ENCODE measurements at places on chromosomes 16 and 17.

DNA sequence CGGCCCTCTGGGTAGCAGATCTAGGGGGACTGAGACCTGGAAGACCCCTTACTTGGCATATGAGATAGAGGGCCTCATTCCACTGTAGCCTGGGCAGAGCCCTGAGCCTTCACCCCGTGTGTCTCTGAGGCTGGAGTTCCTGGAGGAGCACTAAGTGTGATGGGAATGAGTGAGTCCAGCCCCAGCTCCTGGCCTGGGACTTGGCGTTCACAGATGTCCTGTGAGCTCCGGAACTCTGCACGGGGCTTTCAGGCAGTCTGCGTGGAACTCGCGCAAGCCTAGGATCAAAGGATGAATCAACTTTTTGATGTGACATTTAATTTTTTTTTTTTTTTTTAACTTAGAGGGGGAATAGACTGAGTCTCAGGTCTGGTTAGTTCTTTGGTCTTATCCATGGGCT, 1.8 kb downstream of the NKD1 start:
- H3K27me3 ChIP-seq: no peaks in the 10 kb centered on the region
- H3K4me3 ChIP-seq: peak overlapping the region; percentile 75
- H3K36me3 ChIP-seq: peaks cover 13% of the 10 kb centered on the region
- H3K4me1 ChIP-seq: peaks cover 23% of the 10 kb centered on the region

GRCh38 chr16:79283578-79283977, 317.0 kb downstream of the MAF start:
- H3K36me3 ChIP-seq: peaks cover 6% of the 10 kb centered on the region
- no peaks in the 10 kb centered on the region for H3K27me3 ChIP-seq
- no peak for DNase-seq
- H3K4me3 ChIP-seq: peak overlapping the region; percentile 17
- H3K4me1 ChIP-seq: peaks cover 63% of the 10 kb centered on the region

DNA sequence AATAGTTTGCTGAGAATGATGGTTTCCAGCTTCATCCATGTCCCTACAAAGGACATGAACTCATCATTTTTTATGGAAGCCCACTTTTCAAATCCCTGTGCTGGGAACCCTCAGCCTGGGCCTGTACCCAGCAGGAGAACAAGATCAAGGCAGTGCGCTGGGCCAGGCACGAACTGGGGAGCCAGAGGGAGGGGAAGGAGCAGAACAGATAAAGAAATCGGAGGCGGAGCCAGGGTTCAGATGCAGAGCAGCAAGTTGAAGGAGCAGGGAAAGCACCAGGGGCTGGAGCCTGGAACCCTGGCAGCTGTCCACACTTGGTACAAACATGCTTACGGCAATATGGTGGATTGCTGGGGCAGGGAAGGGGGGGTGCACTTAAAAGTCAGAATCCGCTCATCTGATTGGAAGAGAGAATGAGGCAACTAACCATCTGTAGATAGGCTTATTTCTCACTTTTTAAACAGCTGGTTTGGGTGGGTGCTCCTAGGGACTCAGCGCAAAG, 107.5 kb downstream of the NOG start:
- no peak for DNase-seq
- no peaks in the 10 kb centered on the region for H3K36me3 ChIP-seq
- H3K4me1 ChIP-seq: no peaks in the 10 kb centered on the region

DNA sequence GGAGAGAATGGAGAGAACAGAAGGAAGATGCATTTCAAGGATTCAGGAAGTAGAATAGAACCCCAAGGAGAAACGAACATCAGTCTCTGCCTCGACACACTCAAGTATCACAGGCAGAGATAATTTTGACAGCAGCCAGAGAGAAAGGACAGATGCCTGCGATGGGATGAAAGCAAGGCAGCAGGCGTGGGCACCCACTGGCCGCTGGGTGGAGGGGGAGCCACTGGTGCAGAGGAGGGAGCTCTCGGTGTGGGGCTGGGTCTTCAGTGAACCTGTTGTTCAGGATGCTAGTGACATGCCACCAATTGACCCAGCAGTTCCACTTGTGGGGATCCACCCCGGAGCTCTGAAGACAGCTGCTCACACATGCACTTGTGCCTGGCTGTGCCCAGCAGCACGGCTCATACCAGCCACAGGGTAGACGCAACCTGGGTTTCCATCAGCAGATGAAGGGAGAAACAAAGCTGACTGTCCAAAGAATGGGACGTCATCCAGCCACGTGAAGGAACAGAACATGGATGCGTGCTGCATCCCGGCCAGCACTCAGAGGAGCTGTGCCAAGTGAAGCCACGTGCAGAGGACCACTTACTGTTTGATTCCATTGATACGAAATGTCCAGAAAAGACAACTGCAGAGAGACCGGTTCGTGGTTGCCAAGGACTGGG, 127.0 kb downstream of the BANP start:
- H3K27me3 ChIP-seq: no peaks in the 10 kb centered on the region
- peaks cover 20% of the 10 kb centered on the region for H3K36me3 ChIP-seq
- peaks cover 6% of the 10 kb centered on the region for H3K4me1 ChIP-seq
- no peak for DNase-seq
- no peak overlapping the region for H3K27ac ChIP-seq

DNA sequence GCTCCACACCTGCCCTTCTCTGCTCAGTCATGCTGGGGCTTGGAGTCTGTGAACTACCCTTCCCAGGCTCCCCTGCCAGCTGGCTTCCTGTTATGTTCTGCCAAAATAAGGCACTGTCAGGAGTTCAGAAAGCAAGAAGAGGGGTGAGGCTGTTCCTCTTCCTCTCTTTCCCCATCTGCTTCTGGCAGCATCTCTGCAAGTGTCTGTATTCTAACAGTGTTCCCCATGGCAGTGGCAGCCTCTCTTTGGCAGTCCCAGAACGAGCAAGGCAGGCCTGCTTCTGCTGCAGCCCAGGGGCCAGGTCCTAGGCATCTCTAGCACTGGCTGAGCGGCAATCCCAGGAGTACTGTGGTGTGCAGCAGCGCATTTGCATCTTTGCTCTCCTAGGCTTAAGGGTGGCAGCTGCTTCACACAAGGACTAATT, 219.1 kb downstream of the STX8 start:
- H3K4me1 ChIP-seq: peaks cover 4% of the 10 kb centered on the region
- no peak overlapping the region for H3K4me3 ChIP-seq
- peaks cover 2% of the 10 kb centered on the region for H3K36me3 ChIP-seq
- no peak for DNase-seq
- no peaks in the 10 kb centered on the region for H3K27me3 ChIP-seq

DNA sequence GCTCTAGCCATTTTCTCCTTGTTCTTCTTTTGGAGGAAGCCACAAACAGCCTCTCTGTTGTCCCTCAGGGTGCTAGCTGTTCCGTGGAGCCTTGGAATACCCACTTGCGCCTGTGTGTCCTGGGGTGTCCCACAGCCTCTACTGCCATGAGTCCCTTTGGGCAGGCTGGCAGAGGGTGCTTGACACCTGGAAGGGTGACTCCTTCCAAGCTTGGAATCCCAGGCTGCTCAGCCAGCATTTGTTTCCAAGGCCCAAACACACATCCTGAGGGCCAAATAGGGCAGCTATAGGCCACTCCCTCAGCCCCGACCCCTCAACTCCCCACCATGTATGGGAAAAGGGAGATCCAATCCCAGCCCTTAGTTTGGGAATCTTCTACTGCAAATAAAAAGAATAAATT, 14.9 kb downstream of the ZNHIT3 start:
- H3K36me3 ChIP-seq: peaks cover 29% of the 10 kb centered on the region
- peaks cover 10% of the 10 kb centered on the region for H3K4me1 ChIP-seq
- DNase-seq: no peak
- no peak overlapping the region for H3K4me3 ChIP-seq

GRCh38 chr17:55654821-55655220, 67.8 kb downstream of the TMEM100 start:
- no peak for DNase-seq
- no peak overlapping the region for H3K27ac ChIP-seq
- no peaks in the 10 kb centered on the region for H3K4me1 ChIP-seq
- H3K27me3 ChIP-seq: peaks cover 48% of the 10 kb centered on the region

GRCh38 chr17:30290696-30291542, 825 bp downstream of the BLMH start:
- peaks cover 8% of the 10 kb centered on the region for H3K4me1 ChIP-seq
- H3K36me3 ChIP-seq: peaks cover 25% of the 10 kb centered on the region
- peak overlapping the region; percentile 85 for H3K4me3 ChIP-seq
- no peak for DNase-seq

- H3K27me3 ChIP-seq: no peaks in the 10 kb centered on the region
- peak overlapping the region; percentile 89 for H3K4me3 ChIP-seq
- peaks cover 16% of the 10 kb centered on the region for H3K4me1 ChIP-seq
These were observed 776 bp upstream of the TMEM219 start for GRCh38 chr16:29961127-29961478.

DNA sequence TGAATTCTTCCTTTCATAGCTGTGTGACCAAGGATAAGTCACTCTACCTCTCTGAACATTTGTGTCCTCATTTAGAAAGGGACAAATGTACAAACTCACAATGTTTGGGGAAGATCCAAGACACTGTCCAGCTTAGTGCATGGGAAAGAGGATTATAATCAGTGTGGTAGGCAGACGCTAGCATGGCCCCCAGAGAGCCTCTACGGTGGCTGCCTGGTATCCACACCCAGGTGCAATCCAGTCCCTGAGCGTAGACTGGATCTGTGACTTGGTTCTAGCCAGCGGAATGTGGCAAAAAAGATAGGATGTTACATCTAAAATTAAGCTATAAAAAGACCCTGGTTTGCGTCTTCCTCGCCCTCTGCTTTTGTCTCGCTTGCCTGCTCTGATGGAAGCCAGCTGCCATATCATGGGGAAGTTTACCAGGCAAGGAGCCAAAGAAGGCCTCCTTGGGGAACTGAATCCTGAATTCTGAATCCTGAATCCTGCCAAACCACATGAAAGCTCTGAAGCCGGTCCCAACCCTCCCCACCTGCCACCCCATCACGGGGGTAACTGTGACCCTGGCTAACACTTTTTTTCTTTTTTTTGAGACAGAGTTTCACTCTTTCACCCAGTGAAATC, 51.7 kb downstream of the PLXDC1 start:
- H3K4me1 ChIP-seq: peaks cover 57% of the 10 kb centered on the region
- H3K27me3 ChIP-seq: no peaks in the 10 kb centered on the region
- H3K36me3 ChIP-seq: peaks cover 7% of the 10 kb centered on the region
- no peak overlapping the region for H3K27ac ChIP-seq
- DNase-seq: no peak

DNA sequence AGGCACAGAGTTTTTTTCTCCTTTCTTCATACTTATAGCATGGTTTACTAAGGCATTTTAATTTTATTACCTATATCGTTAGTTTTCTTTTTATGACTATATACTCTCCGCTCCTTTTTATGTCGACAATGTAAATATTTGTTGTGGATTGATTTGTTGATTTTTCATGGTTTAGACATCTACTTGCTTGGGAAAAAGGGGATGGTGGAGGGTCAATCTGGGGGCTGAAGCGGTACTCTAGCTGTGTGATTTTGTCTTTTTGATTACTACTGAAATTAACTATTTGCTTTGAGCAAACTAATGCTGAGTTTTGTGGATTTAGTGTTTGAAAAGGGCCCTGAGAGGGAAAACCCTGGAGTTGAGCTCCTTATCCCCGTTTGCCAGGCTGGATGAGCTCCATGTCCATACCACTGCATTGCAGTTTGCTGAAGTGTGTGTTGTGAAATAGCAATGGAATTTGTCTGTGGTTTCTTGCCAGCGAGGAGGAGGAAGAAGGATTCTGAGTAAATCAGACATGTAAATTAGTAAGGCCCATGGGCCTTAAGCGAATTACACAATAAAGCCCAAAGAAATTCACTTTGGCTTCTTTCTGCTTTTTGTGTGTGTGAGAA, 72.0 kb downstream of the FTO start:
- no peak for DNase-seq
- no peaks in the 10 kb centered on the region for H3K27me3 ChIP-seq
- H3K36me3 ChIP-seq: no peaks in the 10 kb centered on the region
- H3K4me1 ChIP-seq: peaks cover 29% of the 10 kb centered on the region

Measured in central memory CD8-positive, alpha-beta T cell (primary cell).